ENCODE measurements at places on chromosomes 4 and X.

DNA sequence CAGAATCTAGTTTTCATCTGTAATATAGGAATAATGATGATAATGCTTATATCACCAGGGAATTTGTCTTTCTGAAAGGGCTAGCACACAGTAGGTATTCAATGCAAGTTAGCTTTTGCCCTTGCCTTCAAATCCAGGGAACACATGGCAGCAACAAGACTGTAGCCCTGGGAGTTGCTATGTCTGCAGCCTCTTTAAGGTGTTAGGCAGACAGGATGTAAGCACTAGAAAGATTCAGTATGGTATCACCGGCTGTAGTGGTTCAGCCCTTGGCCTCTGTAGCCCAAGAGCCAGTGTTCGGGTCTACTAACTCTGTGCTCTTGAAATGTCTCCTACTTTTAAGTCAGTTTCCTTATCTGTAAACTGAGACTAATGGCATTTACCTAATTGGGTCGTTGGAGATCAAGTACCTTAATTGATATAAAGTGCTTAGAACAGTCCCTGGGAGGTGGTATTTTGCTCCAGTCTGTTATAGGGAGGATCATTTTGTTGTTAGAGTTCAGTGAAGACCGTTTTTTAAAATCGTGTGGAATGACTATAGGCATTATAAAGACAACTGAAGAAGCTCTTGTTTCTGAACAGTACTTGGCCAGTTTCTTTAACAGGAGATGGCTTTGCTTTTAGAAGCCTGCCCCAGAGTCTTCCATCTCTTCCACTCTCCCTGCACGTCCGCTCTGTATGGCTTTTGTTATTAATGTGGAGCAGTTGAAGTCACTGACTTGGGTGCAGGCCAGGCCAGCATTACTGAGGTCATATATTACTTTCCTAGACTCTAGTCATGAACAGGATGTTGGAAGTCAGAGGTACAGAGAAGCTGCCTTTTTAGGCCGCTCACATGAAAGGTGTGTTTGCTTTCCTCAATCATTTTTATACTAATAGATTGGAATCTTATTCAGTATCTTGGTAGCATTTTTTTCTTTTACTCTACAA lies 44.8 kb downstream of the GAB1 start:
- peak; percentile 80 for DNase-seq

GRCh38 chr4:153521478-153521877 lies 55.3 kb downstream of the TMEM131L start:
- no peak for DNase-seq

GRCh38 chrX:84123585-84123984 lies 64.4 kb downstream of the RPS6KA6 start:
- no peak for DNase-seq

GRCh38 chrX:106450405-106450804 lies 161.4 kb upstream of the RADX start:
- DNase-seq: no peak

DNA sequence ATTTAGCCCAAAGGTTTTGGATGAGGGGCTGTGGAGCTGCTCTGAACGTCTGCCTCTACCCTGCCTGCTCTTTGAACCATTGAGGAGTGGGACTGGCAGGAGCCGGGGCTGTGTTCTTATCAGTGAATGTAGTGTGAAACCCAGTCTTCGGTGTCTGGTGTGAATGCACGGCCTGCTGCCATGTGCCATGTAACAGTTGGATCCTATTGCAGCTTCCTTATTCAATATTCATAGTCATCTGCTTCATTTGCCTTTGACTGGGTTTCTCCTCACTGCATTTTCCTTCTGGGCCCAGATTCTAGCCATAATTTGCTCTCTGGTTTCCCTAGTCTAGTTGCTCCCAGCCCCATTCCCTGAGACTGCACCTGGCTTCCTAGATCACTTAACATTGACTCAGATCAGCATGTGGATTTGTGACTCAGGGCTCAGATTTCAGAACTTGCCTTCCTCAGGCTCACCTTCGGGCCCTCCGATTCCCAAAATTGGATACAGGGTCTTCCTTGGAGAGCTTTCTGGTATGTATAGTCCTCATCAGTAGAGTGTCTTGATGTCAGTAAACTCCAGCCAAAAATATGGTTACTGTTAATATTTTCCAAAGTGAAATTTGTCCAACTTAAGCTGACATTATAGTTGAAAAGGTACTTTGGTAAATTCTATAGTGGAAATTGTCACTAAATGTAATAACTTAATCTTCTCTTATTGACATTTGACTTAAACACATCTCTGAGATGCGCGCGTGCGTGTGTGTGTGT lies 94.0 kb upstream of the DDIT4L start:
- no peak for DNase-seq

- DNase-seq: no peak
Measured at GRCh38 chrX:26580021-26580420, 364.1 kb downstream of the MAGEB5 start.

DNA sequence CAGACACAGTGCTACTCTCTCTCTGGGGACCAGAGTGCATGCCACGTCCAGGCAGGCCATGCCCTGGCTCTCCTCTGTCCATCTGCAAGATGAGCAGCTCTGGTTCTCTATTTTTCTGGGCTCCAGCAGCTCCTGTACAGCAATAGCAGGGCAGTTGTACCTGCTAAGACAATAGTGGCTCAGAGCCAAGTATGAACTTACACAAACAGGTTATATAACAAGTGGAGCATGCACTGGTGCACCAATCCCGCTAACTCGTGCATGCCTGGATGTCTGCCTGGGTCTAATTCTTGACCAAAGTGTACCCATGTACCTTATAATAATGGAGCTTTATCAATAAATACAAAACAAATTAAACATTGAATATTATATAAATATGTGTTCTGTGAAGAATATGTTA lies 392.3 kb downstream of the CENPC start:
- DNase-seq: no peak

DNA sequence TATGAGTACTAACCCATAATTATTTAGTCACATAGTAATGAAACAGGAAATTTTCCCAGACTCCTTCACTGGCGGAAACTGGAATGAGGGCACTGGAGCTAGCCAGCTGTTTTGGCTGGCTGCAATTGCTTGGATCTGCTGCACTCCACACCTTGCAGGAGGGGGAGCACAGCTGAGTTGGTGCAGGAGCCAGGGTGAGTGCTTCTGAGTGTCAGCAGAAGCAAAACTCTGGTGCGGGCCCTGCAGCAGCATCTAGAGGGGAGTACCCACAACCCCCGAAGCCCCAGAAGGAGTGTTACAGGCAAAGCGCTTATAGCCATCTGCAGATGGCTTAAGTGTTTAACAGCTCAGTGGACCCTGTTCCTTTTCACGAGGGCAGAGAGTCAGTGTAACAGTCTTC lies 96.1 kb downstream of the RPA4 start:
- DNase-seq: no peak
